ENCODE measurements at places on chromosomes 6 and 20.

DNA sequence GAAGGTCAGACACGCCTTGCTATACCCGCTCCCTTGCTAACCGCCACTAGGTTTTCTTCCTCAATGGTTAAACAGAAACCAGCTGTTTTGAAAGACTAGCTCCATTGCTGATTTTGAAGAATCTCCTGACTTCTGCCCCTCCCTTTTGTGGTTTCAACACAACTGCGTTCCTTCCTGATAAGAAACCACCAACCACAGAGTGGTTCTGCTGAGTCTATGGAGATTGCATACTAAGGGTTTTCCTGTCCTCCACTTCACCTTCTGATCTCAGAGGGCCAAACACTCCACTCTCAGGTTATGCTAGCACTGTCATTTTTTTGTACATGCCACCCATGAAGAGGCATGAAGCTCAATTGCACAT, 207.9 kb downstream of the MYLK4 start:
- no peak for DNase-seq

DNA sequence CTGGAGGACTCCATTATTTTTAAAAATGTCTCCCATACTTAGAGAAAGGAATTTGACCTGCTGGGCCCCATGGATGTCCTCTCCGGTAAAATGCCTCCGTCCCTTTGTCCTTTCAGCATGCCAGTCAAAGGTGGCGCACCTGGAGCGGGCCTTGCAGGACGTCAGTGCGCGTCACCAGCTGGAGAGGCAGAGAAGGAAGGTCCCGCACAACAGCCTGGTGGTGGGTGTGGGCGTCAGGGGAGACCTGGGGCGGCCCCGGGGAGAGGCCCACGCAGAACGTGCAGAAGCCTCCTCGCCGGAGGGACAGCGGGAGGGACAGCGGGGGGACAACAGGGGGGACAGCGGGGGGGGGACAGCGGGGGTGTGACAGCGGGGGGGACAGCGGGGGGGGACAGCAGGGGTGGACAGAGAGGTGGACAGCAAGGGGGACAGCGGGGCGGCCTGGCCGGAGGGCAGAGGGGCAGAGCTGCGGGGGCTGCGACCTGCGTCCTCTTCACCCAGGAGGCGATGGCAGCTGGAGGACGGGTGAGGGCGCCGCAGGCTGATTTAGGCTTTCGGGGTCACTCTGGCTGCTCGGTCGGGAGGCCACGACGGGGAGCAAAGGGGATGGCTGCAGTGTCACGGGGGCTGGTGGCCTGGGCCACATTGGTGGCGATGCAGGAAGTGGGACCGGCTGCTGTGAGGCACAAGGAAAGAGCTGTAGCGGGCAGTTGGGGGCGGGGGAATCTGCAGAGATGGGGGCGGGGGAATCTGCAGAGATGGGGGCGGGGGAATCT, 859 bp upstream of the KIF25 start:
- DNase-seq: no peak

- DNase-seq: no peak
These were observed 332.7 kb downstream of the CENPW start for GRCh38 chr6:126672649-126673048.

GRCh38 chr6:55512904-55513303, 66.1 kb downstream of the HMGCLL1 start:
- DNase-seq: no peak

DNA sequence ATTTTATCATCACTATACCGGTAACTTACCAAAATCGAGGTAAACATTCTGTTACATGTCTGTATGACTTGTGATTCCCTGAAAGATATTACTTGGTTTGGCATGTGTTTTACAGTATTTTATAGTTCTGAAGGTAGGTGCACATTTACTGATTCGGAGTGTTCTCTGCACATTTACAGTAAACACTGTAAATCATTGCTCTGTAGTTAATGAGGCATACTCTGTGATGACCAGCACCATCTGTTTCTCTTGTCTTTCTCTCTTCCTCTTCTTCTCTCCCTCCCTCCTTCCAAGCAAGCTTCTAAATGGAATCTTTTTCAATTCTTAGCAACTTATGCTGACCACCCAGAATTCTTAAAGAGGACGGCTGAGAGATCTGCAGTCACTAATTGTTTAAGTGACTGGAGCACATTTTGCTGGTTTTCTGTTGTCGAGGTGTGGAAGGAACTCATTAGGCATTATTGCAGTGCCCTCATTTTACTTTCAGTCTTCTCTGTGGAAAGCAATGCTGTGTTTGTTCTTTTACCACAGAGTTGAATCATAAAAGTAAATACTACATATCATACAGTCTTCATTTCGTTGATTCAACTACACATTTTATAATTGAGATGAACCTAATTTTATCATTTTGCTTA, 126.5 kb downstream of the UTRN start:
- no peak for DNase-seq

DNA sequence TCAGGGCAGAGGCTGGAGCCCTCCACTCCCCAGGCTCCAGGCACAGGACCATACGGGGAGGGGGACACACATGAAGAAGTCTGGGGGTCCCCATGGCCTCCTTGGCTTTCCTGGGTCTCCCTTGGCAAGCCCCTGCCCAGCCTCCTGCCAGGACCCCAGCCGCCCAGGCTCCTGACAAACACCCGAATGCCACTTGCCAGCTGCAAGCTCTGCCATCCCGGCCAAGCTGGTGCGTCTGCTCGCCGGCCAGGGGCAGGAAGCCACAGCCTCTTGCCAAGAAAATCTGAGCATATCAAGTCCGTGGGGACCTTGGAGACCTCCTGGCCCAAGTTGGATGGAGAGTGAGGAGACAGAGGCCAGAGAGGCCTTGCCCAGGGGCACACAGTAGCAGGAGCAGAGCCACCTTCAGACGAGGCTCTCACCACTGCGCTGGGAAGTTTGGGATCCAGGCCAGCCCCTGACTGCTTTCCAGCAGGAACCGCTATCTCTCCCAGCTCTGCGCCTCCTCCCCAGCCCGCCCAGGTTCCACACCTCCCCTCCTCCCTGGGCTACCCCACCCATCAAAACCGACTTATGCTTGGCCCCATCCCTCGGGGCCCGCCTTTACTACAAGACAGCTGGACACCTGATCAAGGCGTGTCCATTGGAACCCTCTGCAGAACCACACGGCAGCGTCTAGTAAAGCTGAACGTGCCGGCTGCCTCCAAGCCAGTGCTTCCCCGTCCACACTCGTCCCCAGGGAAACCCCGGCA, 80.2 kb downstream of the GRM4 start:
- no peak for DNase-seq

GRCh38 chr20:9968015-9968414, 66.8 kb upstream of the ANKEF1 start:
- no peak for DNase-seq

GRCh38 chr6:119781365-119781764, 431.8 kb upstream of the MAN1A1 start:
- DNase-seq: no peak

DNA sequence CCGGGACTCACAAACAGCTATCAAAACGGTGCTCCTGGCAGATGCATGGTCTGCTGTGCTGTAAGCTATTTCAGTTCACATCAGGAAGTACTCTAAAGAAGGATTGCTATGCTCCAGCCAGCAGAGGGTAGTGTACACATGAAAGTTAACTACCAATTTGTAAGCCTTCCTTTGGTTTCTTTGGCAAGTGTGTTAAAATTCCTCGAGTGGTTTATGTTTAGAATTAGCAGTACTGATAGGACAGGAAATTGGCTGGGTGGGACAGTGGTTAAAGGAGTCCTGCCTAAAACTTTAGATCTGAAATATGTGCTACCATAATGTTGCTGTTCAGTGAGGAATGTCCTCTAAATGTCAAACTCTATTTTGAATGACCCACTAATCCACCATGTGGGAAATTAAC, 47.4 kb downstream of the TRMT11 start:
- no peak for DNase-seq

- DNase-seq: no peak
These were observed 18.0 kb downstream of the PPP1R10 start for GRCh38 chr6:30598912-30599624.

Measured in activated naive CD4-positive, alpha-beta T cell (primary cell).